Trophoblast cell (in vitro differentiated cells and primary cell): ENCODE measurements at places on chromosomes 6 and 20.
A peak's percentile ranks its signal among the peaks of the same experiment; 100 is the strongest.

GRCh38 chr6:106177786-106178185 lies 91.7 kb downstream of the PRDM1 start:
- H3K27me3 ChIP-seq: no peaks in the 10 kb centered on the region
- H3K4me3 ChIP-seq: no peak overlapping the region
- no peak overlapping the region for H3K27ac ChIP-seq
- no peak for DNase-seq

DNA sequence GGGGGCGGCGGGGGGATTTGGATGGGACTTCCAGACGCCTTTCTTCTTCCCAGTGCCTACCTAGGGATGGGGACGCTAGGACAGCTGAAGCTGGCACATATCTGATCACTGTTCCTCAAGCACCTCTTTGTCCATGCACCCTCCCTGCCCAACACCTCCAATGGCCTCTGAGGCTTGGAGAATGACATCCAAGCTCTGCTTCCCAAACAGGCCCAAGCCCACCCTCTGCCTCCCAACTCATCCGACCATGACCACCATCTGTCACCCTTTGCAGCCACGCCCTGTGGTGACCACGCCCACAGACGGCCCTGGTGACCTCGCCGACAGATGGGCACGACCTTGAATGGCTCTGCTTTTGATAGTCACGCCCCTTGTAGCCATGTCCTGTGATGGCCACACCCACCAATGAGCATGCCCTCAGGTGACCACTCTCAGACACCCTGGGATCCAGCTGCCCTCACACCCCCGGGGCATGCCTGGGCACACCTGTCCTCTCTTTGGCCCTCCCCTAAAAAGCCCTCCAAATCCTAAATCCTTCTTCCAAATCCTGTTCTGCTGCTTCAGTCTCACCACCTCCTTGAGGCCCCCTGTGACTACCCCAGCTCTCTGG lies 51.0 kb downstream of the SSR1 start:
- peaks cover 18% of the 10 kb centered on the region for H3K4me1 ChIP-seq
- H3K4me3 ChIP-seq: peak overlapping the region; percentile 78
- H3K36me3 ChIP-seq: no peaks in the 10 kb centered on the region
- no peaks in the 10 kb centered on the region for H3K27me3 ChIP-seq
- DNase-seq: no peak
- no peak overlapping the region for H3K27ac ChIP-seq

- DNase-seq: no peak
- no peak overlapping the region for H3K27ac ChIP-seq
- H3K36me3 ChIP-seq: no peaks in the 10 kb centered on the region
- H3K4me3 ChIP-seq: no peak overlapping the region
- H3K27me3 ChIP-seq: no peaks in the 10 kb centered on the region
Observed at GRCh38 chr6:29816030-29816429, 11.6 kb upstream of the HLA-G start.

DNA sequence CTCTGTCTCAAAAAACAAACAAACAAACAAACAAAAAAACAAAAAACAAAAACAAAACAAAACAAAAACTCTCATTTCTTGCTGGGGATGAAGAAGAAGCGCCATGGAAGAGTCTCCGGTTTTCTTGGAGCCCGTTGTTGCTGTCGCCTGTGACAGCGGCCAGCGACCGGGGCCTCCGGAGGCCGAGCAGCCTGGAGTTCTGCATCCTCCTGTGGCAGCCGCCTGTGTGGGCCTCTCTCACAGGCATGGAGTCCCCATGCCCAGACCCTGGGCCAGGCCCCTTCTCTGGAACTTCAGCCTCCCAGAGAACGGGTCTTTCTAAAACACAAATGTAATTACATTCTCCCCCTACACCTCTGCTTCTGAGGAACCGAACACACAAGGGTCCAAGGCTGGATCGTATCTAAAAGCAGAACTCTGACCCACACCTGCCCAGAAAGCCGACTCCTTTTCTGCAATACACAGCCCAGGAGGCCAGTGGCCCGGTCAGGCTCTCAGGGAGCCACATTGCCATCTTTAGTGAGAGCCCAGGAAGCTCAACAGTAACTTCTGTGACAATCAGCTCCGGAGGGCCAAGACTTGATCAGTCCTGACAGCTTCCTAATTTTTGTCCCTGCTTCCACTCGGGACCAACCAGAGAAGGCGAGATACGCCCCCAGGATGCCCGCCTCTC lies 18.5 kb downstream of the DACT2 start:
- DNase-seq: no peak
- H3K4me3 ChIP-seq: no peak overlapping the region
- H3K36me3 ChIP-seq: no peaks in the 10 kb centered on the region
- H3K27me3 ChIP-seq: no peaks in the 10 kb centered on the region
- peaks cover 25% of the 10 kb centered on the region for H3K4me1 ChIP-seq

DNA sequence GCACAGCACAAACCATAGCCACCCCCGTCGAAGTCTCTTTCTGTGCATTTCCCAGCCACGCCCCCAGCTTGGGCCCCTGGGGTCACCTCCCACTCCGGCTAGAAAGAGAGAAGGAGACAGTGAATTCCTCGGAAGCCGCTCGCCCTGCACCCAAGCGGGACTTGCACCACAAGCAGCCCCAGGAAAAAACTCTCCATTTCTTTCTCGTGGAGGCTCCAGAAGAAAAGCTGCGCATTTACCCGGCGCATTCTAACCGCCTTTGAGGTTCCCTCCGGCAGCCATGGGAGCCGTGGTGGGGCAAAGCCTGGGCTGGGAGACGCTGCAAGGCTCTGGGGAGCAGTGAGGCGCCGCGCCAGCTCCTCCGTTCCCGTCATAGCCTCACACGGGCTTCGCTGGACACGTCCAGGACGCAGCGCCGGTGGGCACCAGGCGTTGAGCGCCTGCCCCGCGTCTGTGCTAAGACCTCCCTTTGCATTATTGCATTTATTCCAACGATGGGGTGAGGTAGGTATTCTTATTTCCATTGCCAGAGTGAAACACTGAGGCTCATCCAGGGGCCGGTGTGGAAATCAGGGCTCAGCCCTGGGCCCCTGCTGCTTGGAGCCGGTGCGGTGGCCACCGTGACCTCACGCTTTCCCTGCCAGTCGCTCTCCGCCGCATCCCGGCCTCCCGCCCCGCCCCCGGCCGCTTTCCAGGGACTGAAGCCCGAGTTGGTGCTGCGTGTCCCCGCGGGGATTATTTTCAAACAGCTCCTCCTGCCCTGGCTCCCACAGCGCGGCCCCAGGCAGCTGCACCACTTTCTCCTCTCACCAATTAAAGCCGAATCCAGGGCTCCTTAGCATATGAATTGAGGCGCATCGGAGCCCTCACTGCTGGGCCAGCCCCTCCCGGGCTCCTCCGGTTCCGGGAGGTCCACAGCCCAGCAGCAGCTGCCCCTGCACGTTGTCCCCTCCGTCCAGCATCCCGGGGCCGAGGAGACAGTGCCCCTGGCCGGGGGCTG lies 148.3 kb upstream of the AFDN start:
- peak overlapping the region; percentile 68 for H3K4me3 ChIP-seq
- no peak for DNase-seq
- peak overlapping the region; percentile 6 for H3K27ac ChIP-seq
- no peaks in the 10 kb centered on the region for H3K27me3 ChIP-seq
- H3K36me3 ChIP-seq: no peaks in the 10 kb centered on the region
- H3K4me1 ChIP-seq: peaks cover 46% of the 10 kb centered on the region

GRCh38 chr20:57205606-57206219 lies 60.7 kb downstream of the BMP7 start:
- H3K4me3 ChIP-seq: no peak overlapping the region
- DNase-seq: peak; percentile 63
- H3K27me3 ChIP-seq: no peaks in the 10 kb centered on the region
- no peaks in the 10 kb centered on the region for H3K36me3 ChIP-seq
- no peak overlapping the region for H3K27ac ChIP-seq

- H3K4me3 ChIP-seq: no peak overlapping the region
- H3K27me3 ChIP-seq: no peaks in the 10 kb centered on the region
- no peaks in the 10 kb centered on the region for H3K36me3 ChIP-seq
- H3K27ac ChIP-seq: no peak overlapping the region
- DNase-seq: no peak
Observed at GRCh38 chr20:33111306-33111705, 31.9 kb downstream of the BPIFB4 start.

GRCh38 chr6:169139179-169139971 lies 114.3 kb downstream of the THBS2 start:
- H3K27ac ChIP-seq: no peak overlapping the region
- no peaks in the 10 kb centered on the region for H3K36me3 ChIP-seq
- no peak overlapping the region for H3K4me3 ChIP-seq
- H3K4me1 ChIP-seq: no peaks in the 10 kb centered on the region
- H3K27me3 ChIP-seq: no peaks in the 10 kb centered on the region
- DNase-seq: no peak

DNA sequence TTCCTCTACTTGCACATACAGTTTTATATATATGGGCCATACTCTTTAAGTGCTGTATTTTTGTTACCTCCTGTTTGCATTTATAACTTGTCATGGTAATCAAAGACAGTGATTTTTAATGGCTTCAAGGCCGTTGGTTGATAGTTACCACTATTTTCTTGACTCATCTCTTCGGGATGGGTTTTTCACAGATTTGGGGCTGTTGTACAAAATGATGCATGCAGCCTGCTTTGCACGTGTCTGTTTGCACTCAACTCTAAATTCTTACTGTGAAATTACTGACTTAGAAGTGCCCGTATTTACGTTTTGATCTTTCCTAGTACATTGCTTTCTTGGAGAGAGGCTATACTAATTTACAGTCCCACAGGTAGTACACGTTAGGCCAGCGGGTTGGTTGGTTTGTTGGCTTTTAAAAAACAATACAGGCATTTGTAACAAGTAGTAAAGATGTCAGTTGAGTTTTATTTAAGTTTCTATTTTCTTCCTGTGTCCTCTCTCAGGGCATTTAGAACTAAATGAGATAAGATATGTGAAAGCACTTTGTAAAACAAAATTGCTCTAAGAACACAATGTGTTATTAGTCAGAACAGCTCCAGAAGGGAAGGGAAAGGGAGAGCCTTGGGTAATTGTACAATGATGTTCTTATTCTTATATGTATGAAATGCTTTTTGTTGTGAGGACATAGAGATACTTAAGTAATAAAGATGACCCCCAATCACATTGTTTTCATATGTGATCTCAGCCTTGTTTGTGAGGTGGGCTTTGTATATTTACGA lies 11.7 kb downstream of the JARID2 start:
- H3K36me3 ChIP-seq: no peaks in the 10 kb centered on the region
